ENCODE measurements at places on chromosomes 7 and 10.
A peak's percentile ranks its signal among the peaks of the same experiment; 100 is the strongest.

GRCh38 chr7:55493408-55493807 is 78.9 kb downstream of the VOPP1 start:
- DNase-seq = no peak

DNA sequence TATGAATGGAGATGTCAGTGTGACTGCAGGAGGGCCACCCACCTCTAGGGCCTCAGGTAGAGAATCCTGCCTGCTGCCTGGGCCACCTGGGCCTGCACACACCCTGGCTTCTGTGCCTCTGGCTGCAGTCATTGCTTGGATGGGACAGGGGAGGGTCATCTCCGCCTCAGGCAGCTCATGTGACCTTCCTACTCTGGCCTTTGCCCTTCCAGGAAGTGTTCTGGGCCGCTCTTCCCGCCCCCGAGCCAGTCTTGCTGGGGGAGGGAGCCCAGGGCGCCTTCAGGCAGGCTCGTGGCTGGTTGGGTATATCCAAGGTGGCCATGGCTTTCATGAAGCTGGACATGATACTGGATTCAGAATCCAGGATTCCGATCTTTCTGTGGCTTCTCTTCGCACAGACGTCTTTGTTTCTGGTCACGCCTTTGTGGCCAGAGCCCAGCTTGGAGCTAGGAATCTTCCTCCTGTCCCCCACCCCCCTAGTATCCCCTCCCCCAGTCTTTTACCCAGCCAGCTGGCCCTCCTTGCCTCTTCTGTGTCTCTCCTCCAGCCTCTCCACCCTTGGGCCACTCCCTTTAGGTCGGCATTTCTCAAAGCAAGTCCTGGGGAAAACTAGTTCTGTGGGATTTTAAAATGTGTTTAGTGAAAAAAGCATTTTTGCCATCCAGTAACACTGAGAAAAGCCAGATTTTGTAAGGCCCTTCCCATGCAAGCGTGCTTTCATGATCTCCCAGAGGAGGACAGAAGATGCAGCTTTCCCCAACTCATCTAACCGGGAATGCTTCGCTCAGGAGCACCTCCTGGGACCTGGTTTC is 119.6 kb downstream of the ZMIZ1 start:
- no peak for DNase-seq

DNA sequence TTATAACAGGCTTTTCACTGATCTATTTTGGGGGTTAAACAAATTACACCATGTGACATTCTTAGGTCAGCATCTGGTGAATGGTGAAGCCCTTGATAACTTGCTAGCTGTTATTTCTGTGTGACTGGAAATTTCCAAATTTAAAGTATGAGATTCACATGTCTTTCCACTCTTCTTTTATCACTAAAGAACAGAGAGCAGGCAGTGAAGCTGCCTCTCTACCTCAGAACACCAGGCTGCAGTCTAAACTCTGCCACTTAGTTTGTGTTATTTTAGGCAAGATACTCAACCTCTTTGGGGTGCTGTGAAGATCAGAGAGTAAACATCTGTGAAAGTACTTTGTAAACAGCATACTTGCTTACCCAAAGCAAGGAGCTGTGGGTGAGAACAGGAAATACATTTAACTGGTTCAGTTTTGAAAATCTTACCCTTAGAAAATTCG is 15.5 kb upstream of the SP4 start:
- no peak for DNase-seq

DNA sequence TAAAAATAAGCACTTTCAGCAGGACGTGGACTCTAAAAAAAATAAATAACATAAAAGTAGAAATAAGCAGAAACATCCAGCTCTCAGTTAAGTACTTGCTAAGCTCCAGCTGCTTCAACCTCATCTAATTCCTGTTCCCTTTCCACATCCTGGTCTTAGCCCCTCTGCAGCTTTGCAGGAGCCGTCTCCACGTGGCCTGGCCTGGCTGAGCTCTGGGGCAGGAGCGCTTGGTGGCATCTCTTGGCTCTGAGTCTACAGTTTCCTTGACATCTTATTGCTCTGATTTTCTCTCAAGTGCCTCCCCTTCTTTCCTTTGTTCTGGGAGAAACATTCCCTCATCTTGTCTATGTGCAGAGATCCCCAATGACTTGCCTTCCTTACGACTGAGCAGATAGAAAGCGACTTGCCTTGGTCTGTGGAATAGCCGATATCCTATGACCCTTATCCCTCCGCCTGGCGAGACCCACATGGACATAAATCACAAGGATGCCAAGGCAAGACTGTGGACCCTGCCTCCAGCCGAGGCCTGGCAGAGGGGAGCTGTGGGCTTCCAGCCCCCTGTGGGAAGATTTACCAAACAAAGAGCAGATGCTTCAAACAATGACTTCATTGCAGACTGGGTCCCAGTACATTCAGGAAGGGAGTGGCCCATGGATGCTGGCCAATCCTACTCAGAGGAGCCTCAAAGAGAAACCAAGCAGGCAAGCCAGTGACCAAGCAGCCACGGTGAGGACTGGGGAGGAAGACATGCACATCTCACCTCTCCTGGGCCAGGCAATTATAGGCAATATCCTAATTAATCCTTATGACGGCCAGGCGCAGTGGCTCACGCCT is 61.9 kb downstream of the SPOCK2 start:
- no peak for DNase-seq

- no peak for DNase-seq
Observed at GRCh38 chr7:92006046-92006445, 65.4 kb downstream of the AKAP9 start.

DNA sequence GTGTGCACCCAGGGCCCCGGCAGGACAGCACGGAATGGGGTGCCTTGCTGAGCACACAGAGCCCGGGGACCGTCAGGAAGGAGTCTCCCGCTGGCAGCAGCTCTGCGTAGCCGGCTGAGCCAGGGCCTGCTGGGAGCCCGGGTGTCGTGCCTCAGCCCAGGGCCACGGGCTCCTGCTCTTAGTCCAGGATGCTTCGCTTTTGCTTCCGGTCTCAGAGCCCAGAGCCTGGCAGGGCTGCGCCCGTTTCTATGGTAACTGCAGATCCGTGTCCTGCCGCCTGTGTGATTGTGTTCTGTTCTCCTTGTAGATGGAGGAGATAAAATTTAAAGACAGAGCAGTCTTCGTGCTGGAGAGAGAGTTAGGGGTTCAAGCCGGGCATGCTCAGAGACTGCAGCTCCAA is 53.7 kb upstream of the DPYSL4 start:
- no peak for DNase-seq

DNA sequence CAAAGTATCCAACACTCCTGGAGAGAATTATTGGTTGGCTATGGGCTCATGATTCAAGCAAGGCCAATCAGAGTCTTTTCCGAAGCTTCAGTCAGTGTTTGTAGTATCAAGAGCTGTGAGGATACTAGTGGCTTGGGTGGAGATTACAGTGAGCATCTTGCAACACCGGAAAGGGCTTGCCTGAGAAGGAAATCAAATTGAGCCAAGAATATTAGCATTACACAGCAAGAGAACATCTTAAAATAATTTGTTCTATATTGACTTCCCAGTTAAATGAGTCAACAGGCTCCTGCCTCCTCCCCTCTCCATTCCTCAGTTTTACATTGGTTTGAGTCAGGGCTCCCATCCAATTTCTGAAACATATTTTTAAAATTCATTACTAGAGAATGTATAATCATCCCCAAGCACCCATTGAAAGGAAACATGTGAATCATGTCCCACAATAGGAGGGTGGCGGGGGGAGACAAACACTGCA is 127.4 kb downstream of the ELAPOR2 start:
- DNase-seq = no peak

- peak; percentile 73 for DNase-seq
Observed at GRCh38 chr7:102454468-102454867, 10.2 kb downstream of the ALKBH4 start.

GRCh38 chr7:18004372-18004771 is 23.3 kb downstream of the PRPS1L1 start:
- DNase-seq = no peak

DNA sequence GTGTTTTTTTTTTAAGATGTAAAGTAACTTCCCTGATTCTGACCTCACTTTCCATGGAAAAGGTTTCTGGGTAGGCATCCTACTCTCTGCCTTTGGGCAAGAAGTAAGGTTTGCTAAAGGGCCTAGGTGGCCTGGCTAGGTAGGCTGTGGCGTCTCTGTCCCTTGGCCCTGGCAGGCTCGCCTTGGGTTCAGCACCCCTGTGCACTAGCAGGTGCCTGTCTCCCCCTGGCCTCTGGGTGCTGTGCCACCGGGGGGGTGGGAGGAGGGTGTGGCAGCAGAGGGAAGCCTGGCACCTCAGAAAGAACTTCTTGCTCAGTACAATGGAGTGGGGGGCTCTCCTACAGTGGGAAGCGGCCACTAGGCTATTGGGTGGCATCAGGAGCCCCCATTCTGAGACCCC is 14.0 kb downstream of the TECPR1 start:
- DNase-seq = no peak

DNA sequence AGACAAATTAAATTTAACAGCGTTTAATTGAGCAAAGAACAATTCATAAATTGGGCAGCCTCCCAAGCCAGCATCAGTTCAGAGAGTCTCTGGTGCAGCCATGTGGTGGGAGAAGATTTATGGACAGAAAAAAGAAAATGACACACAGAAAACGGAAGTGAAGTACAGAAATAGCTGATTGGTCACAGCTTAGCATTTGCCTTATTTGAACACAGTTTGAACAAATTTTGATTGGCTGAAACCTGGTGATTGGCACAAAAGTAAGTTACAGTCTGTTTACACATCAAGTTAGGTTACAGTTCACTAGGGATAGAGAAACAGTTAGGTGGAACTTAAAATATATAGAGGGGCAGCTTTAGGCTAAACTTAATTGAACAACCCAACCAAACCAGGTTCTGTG is 720.1 kb downstream of the TYW1 start:
- DNase-seq = no peak

DNA sequence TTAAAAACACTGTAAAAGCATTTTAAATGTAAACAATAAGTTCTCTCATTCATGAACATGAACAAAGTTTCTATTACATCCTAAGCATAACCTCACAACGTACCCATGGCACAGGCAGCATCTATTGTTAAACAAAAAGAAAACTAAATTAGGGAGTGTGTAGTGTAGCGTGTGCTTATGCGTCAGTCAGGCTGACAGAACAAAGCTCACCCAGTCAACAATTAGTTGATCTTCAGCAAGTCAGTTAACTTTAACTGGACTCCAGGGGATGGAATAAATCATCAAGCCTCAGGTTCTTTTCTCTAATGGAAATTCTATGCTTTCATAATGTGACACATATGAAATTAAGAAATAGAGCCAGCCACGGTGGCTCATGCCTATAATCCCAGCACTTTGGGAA is 91.6 kb upstream of the ODAD2 start:
- DNase-seq = no peak

- no peak for DNase-seq
Observed at GRCh38 chr10:131264110-131264788, 47.3 kb downstream of the TCERG1L start.

DNA sequence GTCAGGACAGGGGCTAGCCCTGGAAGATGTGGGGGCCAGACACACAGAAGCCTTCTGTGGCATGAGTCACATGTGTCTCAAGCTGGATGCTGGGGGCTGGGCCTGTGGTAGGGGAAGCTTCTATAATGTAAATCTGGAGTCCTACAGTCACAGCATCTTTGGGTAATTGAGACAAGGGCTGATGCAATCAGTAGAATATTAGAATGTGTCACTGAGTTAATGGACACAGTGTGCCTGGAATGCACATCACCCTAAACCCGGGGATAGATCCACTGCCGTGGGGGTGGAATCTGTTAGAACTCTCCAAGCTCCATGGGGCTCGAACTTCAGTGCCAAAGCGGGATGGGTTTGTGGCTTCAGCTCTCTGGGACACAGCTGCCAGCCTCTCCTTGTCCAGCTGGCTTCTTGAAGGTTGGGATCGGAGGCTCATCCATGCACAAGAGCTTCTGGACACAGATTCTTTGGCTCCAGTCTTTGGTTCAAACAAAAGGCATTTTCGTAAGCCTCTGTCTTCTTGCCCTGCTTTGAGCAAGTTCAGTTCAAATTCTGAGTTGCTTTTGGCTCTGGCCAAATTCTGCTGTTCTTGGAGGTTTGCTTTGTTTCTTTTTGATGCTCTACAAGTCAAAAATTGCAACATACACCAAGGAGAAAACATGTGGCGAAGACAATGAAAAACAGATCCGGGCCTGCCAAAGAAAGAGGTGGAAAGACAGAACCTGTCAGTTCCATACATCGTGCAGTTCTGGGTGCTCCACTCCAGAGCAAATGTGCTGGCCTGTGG is 194.8 kb upstream of the ZNF32 start:
- DNase-seq = no peak

- no peak for DNase-seq
Observed at GRCh38 chr7:65441010-65441409, 67.4 kb downstream of the ZNF92 start.

- DNase-seq = no peak
Observed at GRCh38 chr10:116452338-116452720, 24.7 kb downstream of the PNLIPRP3 start.

DNA sequence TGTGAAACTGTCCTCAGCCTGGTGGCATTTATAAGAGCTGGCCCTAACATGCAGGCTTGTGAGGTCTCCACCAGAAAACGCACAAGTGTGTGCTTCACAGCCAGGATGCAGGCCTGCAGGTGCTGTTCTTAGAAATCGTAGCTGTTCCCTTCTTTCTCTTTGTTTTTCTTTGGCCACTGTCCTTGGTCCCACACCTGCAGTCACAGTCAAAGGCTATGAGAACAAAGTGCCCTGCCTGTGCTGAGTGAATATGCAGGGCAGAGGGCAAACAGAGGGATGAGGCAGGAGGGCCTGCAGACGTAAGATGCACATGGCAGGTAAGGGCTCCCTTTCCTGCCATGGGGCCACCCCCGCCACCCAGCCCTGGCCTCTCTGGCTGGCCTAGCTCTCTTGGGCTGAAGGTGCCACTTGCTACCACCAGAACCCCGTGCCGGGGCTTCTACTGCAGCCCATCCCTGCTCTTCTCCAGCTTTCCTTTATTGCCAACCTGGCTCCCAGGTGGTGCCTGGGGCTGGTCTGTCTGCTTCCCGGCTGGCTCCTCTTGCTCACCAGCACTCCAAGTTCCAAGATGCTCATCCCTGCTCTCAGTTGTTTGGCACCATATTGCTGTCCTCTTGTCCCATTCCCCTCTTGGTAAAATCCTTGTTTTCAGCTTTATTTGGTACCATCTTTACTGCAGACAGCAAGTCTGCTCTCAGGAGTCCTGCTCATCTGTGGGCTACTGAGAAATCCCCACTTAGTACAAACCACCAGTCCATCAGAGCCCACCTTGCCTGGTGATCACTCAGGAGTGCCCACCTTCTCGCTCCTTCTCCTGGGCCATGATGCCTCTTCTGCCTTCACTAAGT is 308.1 kb upstream of the ZMIZ1 start:
- no peak for DNase-seq

GRCh38 chr7:141697211-141697871 is 4.6 kb downstream of the DENND11 start:
- DNase-seq = no peak

GRCh38 chr7:4791738-4792536 is 16.5 kb downstream of the AP5Z1 start:
- DNase-seq = no peak

DNA sequence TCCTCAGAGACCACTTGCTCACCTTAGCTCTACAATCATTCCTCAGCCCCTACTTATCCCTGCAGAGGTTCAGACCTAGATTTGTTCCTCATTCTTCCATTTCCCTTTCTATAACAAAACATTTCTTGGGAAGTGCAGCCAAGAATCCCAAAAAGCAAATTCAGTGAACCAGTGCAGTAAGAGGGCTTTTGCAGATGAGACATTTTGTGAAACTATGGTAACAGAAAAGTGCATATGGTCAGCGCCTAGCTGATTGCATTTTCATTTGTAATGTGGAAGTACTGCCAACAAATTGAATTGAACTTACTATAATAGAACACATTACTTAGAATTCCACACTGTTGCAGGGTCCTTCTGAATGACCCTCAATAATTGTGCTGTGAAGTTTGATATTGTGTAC is 18.6 kb downstream of the AGMO start:
- no peak for DNase-seq
